ENCODE measurements at places on chromosomes 7 and 10. TPM values are rescaled to one million over a fixed set of nuclear protein-coding genes. Genes with fewer than 3 reads are reported as not detected.

The PRLHR gene
- total RNA-seq = 0.22 TPM

The GPER1 gene
- total RNA-seq = 0.59 TPM

The CDH23 gene
- total RNA-seq = 2.0 TPM

The LRRC17 gene
- total RNA-seq = 0.34 TPM

The NET1 gene
- total RNA-seq = 63.8 TPM

The UCN3 gene
- total RNA-seq = not detected

The HK1 gene
- 240 TPM for total RNA-seq

The ODAD2 gene
- total RNA-seq = not detected

The ACBD7 gene
- 1.5 TPM for total RNA-seq

The ADCYAP1R1 gene
- 0.71 TPM for total RNA-seq

The LIPM gene
- total RNA-seq = not detected
